Fibroblast of lung (primary cell): ENCODE measurements at places on chromosomes 2 and 18. TPM values are rescaled to one million over a fixed set of nuclear protein-coding genes. Genes with fewer than 3 reads are reported as not detected.

GAD1 gene
- total RNA-seq, result 0.26 and 0.33 TPM in 2 replicates

STPG4 gene
- 0.26 and 0.33 TPM in 2 replicates for total RNA-seq

RDH14 gene
- total RNA-seq, result 26.6 and 26.7 TPM in 2 replicates

DNA sequence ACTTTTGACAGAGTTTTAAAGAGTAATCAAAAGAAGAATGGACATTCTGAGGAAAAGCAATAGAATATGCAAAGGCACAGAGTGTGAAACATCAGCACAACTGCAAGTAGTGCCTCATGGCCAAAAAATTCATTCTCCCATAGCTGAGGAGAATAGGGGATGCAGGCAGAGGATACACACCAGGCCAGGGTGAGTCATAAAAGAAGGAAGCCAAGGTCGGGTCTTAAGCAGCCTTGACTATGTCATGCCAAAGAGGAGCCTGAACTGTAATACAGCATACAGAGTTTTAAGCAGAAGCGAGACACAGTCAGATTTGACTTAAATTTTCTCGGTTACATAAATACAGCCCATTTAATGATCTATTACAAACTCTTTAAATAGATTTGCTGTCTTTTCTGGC, 165.0 kb downstream of the LNPK start:
- DNase-seq, result peak; percentile 87

DNA sequence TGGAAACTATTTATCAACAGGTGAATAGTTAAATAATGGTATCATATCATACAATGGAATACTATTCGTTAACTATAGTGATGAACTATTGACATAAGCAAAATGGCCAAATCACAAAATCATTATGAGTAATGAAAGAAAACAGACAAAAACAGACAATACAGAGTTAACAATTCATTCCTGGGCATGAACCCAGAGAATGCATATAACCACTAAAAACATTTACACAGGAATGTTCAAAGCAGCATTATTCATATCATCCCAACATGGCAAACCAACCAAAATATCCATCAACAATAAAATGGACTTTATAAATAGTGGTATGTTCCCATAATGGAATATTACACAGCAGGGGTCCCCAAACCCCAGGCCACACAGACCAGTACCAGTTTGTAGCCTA, 131.2 kb upstream of the CYP1B1 start:
- peak; percentile 67 for DNase-seq

- DNase-seq, result no peak
Observed at GRCh38 chr2:39156107-39156506, 35.3 kb upstream of the SOS1 start.

- no peak for DNase-seq
Observed at GRCh38 chr2:228245601-228246000, 64.1 kb upstream of the SPHKAP start.

- DNase-seq, result no peak
Observed at GRCh38 chr2:225600865-225601264, 201.4 kb downstream of the NYAP2 start.

DNA sequence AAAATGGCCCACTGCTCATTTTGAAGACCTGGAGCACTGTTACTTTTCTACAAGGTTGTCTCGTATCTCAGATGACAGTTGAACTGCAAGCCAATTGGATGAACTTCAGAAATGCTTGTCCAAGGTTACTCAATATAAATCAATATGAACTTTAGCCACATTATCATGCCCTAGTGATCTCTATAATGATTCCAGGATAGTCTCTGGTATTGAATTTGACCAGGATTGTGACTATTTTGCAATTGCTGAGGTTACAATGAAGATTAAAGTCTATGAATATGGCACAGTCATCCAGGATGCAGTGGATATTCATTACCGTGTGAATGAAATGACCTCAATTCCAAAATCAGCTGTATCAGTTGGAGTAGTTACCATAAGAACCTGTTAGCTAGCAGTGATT, 196.0 kb upstream of the RAB12 start:
- DNase-seq, result no peak

DNA sequence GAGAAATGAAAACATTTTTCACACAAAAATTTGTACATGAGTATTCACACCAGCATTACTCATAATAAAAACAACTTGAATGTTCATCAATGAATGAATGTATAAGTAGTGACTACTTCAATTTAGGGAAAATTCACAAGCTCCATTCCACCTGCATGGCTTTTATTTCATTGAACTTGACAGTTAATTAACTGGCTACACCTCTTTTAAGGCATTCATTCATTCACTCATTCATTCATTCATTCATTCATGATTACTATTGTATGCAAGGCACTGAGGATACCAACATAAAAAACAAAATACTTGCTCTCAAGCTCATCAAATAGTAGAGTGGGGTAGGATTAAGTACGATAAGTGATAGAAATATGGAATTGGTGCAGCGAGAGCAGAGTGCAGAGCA, 198.3 kb upstream of the DLGAP1 start:
- no peak for DNase-seq

GRCh38 chr2:160388464-160389263, 104.9 kb downstream of the RBMS1 start:
- no peak for DNase-seq

GRCh38 chr2:48694149-48694548, 61.4 kb downstream of the LHCGR start:
- DNase-seq, result no peak
